Activated T-cell treated with anti-CD3 and anti-CD28 coated beads, Interleukin-2, amount 50 U/mL, for 72 hours (primary cell): ENCODE measurements at places on chromosomes 11 and 22. TPM values are rescaled to one million over a fixed set of nuclear protein-coding genes. Genes with fewer than 3 reads are reported as not detected.

DNA sequence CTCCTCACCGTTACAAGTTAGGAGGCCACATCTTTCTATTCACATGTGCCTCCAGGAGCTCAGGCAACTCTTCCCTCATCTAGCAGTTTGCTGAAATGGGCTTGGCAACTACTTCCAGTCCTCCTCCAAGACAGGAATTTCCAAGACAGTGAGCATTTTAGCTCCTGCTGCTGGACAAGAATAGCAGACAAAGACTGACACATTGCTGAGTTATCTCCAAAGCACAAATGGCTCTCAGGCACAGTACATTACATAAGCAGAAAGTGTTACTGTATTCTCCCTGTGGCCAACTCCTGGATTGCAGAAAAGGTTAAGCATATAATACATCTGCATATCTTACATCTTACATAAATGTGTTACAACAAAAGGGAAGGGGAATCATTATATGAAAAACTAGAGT is 83.2 kb upstream of the POU2AF2 start:
- DNase-seq, result no peak

Gene CLCF1
- total RNA-seq, result 0.93 TPM

Gene SERHL2
- 1.6 TPM for total RNA-seq

Gene PIWIL4
- 1.1 TPM for total RNA-seq

Gene NEFH
- 1.6 TPM for total RNA-seq
